Stimulated activated CD8-positive, alpha-beta memory T cell treated with anti-CD3 and anti-CD28 coated beads, Interleukin-4, amount 100 ng/mL, for 4 hours (primary cell): ENCODE measurements at places on chromosomes 4 and X.

DNA sequence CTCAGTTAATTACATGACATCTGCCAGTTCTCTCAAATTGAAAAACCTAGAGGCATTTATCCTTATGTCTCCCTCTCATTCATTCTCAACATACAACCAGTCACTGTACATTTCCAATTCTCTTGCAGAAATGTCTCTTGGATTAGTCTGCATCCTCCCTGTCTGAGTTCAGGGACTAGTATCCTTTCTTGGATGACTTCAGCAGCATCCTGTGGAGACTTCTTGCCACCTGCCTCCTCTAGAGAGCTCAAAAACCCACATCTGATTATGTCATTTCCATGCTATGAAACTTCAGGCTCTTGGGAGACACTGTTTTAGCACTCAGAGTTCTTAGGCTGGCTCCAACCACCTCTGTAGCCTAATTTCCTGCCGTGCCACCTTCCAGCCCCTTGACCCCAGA is 515.1 kb upstream of the DIPK2B start:
- DNase-seq: no peak

DNA sequence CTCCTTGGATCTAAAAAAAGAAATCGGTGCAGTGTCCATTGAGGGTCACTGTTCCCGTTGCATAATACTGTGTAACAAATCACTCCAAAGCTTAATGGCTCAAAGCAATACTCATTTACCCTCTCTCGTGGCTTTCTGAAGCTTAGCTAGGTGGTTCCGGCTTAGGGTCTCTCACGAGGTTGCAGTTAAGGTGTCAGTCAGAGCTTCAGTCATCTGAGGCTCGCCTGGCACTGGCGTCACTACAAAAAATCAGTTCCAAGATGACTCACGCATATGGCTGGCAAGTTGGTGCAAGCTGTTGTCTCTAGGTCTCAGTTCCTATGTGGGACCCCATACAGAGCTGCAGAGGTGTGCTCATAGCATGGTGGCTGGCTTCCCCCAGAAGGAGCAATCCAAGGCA is 91.0 kb downstream of the BEND2 start:
- no peak for DNase-seq

DNA sequence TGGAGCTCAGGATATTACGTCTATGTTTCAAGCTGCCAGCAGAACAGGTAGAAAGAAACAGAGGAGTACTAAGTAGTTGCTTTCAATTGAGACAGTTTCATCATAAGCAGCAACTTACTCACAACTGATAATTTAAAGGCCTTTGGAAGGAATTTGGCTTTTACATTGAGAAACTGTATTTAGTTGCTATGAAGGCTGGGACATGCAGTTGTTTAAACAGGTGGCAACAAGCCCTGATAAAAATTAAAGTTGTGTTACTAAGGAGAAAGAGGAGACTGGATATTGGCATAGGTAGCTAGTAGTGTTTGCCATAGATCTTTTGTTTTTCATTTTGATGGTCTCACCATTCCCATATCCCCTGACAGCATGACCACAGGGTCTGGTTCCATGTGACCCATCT is 18.4 kb downstream of the MID1IP1 start:
- DNase-seq: no peak

- DNase-seq: no peak
Measured at GRCh38 chr4:3250956-3251690, 2.2 kb downstream of the MSANTD1 start.

DNA sequence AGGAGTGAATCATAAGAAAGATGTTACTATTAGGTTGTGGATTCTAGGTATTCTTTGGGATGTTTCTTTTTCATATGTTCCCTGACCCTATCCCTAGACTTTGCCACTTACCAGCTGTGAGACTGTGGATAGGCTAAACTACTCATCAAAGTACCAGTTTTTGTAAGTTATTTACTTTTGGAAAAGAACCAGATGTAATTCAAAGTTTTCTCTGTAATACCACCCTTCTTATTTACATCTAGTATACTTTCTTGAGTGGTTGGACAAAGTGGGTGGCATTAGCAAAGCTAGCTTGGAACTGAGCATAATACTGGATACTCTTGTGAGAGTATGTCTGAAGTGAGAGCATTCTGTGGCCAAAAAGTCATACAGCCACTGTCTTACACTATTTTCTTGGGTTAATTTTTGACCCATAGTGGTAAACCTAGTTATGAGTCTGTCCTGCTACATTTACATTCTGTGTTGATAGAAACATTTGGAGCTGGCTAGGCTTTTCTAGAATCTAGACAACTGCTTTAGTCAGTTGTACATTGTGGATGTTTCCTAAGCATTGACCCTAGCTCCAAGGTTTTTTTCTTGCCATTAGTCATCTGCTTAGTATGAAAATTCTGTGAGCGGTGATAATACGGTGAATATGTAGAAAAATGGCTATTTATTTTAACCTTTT is 41.7 kb downstream of the KDM6A start:
- no peak for DNase-seq

DNA sequence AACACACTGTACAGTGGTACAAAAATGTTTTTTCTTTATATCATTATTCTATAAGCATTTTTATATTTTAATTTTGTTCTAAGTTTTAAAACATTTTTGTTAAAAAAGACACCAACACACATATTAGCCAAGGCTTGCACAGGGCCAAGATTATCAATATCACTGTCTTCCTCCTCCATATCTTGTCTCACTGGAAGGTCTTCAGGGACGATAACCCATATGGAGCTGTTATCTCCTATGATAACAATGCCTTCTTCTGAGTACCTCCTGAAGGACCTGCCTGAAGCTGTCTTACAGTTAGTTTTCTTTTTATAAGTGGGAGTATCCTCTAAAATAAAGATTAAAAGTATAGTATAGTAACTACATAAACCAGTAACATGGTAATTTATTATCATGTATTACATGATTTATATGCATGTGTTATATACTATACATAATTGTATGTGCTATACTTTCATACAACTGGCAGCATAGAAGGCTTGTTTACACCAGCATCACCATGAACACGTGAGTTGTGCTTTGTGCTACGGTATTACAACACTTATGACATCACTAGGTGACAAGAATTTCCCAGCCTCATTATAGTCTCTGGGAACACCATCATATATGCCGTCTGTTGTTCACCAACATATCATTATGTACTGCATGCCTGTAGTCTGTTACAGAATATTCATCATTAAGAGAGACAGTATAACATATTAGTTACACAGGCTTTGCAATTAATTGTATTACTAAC is 90.7 kb downstream of the WDFY3 start:
- no peak for DNase-seq

DNA sequence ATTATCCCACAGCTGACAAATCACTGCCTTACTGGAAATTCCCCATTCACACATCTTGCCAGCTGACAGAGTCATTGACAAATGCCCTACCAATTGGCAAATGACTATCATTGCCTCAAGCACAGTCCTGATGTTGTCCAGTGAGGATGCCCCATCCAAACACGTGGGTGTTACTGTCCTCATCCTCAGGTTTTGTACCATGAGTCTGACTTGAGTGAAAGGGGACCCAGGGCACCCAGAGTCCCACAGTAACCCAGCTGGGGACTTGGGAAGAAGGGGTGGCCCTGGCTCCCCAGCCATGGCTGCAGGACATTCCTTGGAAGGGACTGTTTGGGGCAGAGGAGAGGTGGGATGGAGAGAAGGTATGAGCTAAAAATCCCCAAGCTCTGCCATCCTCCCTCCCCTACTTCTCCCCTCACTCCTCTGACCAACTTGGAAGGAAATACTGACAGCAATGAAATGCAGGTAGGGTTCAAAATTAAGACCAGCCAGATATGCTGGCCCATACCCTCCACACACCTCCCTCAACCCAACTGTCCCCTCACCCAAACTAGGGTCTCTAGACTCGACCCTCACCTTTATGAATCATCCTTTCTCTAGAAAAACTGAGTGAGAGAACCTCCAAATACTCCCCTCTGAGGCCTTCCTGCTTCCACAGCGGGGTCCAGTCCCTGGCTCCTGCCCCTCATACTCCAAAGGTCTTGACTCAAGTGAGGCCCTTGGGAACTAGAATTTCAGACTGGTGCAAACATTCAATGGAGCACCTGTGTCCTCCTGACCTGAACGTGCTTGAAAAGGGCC is 5.1 kb downstream of the TIMP1 start:
- no peak for DNase-seq

DNA sequence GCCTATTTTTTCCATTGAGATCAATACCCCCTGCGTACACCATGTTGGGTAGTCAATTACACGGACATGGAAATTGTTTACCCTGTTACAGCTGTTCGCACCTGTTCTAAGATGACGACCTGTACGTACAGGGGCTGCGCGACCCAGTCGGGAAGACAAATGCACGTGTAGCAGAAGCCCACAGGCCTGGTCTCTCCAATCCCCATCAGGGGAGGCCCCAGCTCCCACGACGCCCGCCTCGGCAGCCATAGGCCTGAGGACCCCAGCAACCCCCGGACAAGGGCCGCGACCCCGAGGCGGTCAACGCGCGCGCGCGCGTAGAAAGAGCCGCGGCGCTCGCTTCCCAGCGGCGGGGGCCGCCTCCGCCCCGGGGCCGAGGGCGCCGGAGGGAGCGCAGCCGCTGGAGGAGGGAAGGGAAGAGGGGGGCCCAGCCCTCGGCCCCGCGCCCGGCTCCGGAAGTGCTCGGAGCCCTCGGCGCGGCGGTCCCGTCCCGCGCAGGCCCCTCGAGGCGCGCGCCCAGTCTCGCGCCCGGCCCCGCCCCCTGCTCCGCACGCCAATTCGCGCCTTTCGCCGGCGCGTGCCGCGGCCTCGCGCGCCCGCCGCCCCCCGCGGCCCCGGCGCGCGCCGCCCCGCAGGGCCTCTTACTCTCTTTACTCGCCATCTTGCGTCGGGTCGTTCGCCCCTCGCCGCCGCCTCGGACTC is 618 bp downstream of the RBBP7 start:
- no peak for DNase-seq

DNA sequence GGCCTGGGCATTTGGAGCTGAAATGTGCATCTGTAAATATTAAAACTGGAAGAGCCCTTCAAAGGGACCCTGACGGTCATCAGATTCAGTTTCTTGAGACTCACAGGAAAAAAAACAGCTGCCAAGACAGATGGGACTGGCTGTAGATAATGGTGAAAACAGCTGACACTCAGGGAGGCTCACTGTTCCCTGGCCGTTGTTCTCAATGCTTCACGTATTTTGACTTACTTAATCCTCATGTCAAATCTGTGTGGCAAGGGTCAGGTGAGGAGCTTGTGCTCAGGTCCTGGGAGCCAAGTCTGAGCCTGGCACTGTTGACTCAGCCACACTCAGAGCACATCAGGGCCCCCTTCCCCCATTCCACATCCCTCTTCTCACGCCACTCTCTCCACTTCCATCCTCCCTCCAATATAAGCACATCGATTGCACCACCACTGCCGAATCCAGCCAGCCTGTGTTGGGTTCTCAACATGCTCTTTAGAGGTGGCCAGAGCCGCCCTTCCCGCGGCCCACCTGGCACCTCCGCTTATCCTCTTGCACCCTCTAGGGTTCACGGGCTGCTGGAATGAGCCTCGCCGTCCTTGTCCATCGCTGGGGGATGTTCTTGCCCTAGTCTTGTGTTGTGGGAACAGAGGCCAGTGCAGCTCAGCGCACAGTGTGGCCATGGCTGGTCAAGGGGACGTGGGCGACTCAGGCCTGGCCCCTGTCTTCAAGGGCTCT is 40.1 kb downstream of the EVC start:
- DNase-seq: no peak

DNA sequence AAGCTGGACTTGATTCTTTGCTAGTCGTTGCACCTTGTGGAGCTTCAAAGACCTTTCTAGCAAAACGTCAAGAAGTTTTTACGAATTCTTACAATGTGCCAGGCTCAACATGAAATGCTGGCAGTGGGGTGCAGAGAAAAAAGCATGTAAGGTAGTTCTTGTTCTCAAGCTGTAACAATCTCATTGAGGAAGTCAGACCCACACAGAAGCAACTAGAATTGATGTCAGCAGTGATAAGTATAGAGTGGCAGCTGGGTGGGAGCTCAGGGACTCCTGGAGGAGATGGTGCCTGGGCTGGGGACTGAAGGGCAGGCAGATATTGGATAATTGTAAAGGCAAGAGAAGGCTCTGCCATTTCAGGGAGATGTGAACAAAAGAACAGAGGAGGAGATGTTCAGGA is 82.3 kb downstream of the ATG4A start:
- DNase-seq: no peak

DNA sequence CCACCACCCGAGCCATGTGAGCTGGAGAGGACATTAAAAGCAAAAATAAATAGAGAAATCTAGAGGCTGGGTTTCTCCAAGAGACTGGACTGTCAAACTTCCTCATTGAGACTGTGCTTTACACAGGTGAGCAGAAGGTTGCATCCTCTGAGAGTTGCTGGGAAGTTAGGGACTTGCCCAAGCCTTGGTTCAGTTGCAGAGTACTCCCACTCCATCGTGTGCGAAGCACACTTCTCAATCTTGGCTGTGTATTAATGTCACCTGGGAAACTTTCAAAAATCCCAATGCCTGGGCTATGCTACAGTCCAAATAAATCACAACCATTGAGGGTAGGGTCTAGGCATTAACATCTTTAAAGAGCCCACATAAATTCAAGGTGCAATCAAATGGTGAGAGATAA is 89.2 kb downstream of the ZNF330 start:
- no peak for DNase-seq

DNA sequence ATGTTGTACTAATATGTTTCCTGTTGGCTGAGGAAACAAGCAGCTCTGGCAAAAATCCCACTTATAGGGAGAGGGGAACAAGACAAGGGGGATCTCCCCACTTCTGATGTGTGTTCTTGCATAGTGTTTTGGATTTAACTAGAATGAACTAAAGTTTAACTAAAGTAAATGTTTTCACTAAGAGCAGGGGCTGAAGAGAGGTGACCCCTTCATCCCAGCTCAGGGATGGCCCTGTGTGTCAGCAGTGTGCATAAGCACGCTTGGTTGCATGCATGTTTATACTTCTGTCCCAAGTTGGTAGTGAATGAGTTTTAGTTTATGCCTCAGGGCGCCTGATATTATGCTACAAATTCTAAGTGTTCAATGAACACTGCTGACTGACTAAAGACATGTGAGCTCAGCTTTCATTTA is 169.4 kb downstream of the MGST2 start:
- DNase-seq: no peak

DNA sequence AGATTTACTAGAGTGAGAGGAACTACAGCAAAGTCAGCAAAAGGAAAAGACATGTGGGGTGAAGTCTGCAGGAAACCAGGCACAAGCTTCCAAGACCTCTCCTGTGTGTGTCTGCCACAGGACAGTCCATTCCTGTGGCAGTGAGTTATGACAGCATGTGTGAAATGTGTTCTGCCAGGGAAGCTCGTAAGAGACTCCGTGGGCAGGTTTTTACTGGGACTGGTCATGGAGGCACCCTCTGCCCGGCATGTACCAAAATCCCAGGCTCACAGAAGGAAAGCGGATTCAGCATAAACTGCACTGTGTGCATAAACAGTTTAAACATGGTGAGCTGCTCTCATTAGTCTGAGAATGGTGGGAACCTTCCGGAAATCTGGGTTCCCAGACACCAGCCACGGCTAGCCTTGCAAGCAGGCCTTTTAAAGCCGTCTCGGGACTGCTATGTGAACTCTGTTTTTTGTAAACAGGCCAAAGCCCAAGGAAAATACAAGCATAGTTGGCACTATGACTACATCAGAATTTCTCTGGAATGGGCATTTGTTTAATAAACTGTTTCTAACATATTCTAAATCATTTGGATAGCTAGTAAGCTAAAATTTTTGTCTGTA is 288.5 kb downstream of the TENM3 start:
- no peak for DNase-seq

- DNase-seq: no peak
Measured at GRCh38 chr4:53852343-53852742, 212.1 kb downstream of the CHIC2 start.

GRCh38 chrX:136879001-136879687 is 1.4 kb downstream of the RBMX start:
- DNase-seq: no peak
